AML-193 (cell line): ENCODE measurements at places on chromosomes 1 and 21.
A peak's percentile ranks its signal among the peaks of the same experiment; 100 is the strongest.

GRCh38 chr1:180241716-180242544 is 11.9 kb downstream of the LHX4 start:
- DNase-seq = peak; percentile 32

DNA sequence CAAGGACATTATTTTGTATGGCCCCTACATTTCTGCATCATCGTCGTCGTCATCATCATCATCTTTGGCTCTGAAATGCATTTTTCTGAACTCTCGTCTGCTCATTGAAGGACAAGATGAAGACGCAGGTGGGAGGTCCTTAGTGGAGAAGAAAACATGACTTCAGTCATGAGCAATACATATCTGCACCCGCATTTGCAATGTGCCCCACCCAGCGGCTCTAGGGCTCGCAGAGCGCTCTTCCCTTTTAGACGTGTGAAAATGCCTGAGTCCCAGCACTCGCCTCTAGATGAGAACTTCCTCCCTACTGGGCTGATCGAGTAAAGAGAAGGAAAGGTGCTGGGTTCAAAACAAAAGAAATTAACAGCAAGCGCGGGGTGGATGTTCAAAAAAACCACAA is 10.1 kb downstream of the C1orf174 start:
- DNase-seq = no peak

DNA sequence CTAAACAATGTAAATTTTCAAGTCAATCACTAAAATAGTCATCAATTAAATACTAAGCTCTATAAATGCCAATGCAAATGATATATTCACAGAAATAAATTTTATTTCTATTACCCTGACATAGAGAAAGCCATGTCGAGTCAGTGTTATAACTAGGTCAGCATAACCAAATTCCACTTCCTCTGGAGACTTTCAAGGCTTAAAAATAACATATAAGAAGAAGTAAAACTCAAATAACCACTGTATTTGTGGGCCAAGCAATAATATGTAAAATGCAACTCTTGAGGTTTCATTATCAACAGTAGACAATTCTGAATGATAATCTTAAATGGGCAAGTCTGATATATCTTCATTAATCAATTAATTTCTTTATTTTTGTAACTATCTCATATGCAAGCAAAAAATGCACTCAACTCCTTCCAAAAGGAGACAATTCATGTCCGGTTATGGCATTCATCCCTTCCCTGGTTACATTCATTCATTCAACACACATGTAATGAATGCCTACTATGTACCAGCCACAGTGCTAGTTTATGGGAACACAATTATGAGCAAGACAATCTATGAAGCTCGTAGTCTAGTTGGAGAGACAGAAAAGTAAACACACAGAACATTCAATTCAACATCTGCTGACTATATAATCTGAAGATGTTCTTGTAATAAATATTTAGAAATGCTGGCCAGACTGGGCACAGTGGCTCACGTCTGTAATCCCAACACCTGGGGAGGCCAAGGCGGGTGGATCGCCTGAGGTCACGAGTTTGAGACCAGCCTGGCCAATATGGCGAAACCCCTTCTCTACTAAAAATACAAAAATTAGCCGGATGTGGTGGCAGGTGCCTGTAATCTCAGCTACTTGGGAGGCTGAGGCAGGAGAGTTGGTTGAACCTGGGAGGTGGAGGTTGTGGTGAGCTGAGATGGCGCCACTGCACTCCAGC is 37.1 kb upstream of the CAP1 start:
- no peak for DNase-seq

DNA sequence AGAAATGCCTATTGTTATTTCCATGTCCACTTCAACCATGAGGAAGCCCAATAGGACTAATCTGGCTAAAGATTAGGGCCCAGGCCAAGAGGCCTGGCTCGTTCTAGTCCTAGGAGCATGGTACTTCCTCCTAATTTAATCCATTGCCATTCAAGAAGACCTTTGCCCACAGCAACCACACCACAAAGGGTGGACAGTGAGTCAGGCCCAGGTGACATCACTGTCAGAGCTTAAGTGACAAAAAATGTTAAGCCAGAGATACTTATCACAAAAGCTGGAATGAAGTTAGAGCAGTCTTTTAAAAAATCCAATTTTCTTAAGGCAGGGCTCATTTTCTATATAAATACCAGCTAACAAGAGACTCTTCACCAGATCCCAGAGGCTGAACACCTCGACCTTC is at the start of gene SPRR3:
Gene SPRR3, plus strand, starts transcription at position 368 of the 400 bp plus-strand sequence. CDS start 1,272 bp downstream, outside the sequence.
- no peak for DNase-seq

DNA sequence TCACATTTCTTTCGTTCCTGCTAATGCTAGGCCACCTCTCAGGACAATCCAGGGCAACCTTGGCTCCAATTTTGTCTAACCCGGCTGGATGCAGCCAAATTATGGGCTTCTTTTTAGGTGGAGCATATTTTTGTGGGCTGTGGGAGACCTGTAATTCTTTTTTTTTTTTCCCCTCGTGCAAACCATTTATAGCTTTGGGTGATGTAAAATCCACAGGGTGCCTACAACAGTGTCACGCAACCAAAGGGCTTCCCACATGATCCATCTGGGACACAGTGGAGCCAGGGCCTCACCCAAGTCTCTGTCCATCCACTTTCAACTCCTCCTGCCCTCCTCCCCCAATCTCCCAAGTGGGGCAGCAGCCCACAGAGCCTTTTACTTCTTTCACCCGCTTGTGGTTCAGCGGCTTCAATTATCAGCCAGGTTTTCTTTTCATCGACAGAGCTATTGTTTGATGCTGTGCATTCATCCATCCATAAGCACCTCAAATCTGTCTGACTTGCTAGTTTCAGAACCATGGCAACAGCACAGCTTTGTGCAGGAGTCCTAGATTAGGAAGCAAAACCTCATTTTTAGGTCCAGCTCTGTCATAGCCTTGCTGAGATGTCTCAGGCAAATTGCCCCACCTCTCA is 10.0 kb upstream of the OVAAL start:
- DNase-seq = no peak

DNA sequence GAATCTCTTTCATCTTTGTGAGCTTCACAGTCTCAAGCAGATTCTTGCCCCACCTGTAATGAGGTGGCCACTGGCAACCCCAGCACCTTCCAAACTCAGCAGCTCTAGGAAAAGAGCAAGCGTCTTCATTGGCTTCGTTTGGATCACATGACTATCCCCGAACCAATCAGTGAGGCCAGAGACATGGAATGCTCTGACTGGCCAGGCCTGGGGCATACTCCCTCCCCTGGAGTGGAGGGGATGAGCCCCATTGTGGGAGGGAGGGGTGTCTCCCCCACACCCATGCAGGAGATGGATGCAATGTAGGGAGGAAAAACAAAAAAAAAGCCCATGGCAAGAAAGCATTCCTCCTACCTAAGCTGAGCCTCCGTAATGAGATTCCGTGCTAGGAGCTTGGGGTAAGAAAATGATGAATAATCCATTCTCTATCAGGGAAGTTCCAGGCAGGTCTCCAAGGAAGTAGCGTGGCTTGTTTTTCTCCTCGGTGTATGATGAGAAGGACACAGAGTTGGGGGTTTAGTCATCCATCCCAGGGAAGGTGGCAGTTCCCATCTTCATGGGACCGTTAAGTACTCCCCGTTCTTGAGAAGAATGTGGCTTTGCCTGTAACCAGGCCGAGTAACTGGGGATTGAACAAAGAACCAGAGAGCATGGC is 32.7 kb downstream of the FHAD1 start:
- no peak for DNase-seq

DNA sequence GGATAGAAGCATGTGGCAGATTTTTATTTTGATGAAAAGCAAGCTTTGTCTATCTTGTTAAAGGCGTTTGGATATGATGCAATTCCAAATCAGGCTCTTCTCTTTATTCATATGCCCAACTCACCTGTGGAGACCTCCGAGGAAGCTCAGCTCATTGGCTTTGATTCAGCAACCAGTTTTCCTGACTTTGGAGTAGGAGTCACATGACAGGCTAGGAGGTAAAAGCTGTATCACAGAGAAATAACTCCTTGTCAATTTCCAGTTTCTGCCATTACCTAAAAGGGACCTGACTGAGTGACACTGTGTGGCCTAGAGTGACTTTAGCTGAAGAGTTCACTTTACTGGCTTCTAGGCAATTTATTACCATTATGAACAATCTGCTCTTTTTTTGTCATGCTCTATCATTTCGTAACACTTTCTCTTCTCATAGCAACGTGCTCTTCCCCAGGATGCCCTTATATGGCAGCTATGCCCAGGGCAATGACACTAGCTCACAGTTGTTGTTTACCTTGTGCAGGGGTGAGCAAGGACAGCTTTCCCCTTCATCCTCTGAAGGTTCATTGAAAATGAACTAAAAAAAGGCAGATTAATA is 107.2 kb downstream of the KCNK1 start:
- DNase-seq = no peak

DNA sequence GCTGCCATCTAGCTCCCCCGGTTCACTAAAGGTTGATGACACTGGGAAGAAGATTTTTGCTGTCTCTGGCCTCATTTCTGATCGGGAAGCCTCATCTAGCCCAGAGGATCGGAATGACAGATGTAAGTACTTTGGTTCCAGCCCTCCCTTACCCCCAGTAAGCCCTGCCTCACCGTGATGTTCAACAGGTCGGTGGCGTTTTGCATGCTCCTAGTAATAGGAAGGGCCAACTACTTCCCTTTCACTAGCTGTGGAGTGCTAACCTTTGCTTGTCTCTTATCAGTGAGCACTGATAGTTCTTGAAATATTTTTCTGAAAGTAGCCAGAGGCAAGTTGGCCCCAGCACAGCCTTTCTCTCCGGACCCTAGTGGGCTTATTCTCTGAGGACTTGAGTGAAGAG is 7.5 kb downstream of the RNF220 start:
- DNase-seq = no peak

DNA sequence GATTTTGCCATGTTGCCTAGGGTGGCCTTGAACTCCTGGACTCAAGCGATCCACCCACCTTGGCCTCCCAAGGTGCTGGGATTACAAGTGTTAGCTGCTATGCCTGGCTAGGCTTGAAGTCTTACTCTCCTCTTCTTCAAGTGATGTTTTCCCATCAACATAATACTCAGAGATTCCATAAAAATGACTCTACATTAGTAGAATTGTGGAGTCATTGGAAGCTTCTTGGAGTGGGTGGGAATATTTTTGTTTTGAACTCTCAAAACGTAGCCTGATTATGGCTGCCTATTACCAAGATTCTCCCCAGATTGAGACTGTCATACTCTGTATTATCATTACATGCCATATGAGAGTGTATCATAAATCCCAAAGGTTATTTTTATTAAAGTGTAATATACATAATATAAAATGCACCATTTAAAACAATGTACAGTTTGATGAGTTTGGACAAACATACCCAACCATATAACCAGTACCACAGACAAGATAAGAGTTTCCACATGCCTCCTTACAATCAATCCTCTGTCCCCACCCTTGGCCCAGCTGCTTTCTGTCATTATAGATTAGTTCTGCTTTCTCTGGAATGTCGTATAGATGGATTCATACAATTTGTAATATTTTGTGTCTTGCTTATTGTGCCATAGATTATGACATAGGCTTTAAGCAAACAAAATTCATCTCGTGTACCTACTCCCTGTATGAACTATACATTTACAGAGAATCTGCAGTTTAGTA is 8.0 kb upstream of the DNM3 start:
- DNase-seq = no peak

DNA sequence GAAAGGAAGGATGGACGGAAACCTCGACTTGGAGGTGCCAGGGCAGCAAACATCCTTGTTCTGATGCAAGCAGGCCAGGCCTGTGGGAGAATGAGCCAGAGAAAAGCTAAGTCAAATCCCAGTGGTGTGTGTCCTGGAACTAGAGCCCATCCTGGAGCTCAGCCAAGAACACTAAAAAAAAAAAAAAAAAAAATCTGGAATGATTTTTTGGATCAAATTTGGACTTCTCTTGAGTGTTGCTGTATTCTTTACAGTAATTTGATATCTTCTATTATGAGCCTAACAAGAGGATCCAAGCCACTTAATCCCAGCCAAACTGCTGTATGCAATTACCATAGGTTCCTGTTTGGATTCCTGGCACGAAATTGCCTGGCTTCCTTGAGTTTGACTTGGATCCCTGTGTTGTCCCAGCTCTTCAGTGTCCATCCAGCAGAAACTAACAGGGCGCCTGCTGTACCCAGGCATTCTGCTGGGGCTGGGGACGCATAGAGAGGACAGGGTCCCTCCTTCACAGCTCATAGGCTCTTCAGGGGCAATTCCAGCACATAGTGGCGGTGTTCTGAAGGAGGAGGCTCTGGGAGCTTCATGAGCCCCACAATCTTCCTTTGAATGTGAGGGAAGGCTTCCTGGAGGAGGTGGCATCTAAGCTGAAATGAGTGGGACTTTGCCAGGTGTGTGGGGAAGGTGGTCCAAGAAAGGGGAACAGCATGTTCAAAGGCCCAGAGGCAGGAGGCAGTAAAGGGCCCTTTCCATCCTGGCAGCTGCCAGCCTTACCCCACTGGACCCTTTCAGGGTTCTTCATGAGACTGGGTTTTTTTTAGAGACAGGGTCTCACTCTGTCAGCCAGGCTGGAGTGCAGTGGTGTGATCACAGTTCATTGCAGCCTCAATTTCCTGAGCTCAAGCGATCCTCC is 24.7 kb downstream of the EPHX1 start:
- DNase-seq = no peak
